ENCODE measurements at places on chromosomes 3 and 15.

DNA sequence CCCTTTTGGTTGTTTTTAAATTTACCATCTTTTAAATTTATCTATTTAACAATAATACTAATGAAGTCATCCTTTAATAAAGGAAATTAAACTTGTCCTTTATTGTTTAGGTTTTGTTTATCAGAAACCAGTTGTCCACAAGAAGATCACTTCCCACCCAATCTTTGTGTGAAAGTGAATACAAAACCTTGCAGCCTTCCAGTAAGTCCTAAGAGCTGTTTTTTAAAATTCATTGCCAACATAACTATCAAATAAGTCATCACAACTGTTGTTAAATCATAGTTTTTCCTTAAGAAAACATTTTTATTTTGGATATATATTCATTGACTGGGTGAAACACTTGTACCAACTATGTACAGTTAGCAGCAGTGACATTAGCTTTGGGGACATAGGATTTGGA, 59.4 kb downstream of the CALML4 start:
- no peak for DNase-seq

DNA sequence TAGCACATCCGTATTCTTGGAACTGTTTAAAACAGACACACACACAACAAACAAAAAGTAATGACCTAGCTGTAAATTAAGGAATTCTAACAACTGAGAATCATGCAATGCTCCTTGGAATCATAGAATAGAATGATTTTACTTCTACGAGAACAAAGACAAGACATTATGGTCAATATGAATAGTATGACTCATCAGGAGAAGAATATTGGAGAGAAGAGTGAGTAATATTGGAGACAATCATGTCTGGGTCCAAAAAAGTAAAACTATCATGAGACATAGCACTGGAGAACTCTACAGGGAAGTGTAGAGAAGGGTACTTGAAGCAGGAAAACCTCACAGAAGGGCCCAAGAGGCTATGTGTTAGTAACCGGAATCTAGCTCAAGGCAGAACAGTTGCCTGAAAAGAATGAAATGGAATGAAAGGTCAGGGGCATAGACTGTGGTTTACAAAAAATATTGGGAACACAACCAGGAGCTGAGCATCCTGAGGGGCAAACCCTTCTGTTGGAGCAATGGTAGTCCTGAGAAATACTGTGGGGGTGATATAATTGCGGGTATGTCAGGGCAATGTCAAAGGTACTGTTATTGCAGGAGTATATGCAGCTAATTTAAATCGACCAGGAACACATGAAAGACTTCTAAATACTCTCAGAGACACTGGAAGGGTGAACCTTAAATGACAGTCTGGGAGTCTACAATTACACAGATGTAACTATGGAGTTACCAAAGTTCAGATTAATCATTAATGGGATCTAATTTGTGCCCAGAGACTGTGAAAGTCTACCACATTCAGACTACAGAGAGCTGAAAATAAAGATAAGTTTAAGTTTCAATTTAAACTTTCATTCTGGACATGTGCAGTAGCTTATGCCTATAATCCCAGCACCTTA, 201.2 kb downstream of the BCHE start:
- DNase-seq = no peak

DNA sequence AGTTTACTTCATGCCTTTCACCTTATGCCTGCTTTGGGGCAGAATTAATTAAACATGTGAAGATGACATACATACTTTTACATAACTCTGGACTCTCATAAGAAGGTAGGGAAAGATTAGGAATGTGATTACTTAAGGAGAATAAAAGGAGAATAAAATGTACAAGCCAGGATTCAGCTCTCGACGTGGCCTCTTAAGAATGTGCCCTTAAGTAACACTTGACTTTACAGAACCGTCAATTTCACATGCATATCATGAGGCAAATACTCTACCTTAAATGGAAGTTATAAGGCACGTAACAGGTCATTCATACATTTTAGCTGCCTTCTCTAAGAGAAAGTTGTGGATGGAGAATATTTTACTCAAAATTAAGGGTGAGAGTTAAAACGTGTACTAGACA, 263.7 kb upstream of the LMCD1 start:
- no peak for DNase-seq

GRCh38 chr3:18767756-18768303, 342.7 kb upstream of the SATB1 start:
- peak; percentile 44 for DNase-seq

DNA sequence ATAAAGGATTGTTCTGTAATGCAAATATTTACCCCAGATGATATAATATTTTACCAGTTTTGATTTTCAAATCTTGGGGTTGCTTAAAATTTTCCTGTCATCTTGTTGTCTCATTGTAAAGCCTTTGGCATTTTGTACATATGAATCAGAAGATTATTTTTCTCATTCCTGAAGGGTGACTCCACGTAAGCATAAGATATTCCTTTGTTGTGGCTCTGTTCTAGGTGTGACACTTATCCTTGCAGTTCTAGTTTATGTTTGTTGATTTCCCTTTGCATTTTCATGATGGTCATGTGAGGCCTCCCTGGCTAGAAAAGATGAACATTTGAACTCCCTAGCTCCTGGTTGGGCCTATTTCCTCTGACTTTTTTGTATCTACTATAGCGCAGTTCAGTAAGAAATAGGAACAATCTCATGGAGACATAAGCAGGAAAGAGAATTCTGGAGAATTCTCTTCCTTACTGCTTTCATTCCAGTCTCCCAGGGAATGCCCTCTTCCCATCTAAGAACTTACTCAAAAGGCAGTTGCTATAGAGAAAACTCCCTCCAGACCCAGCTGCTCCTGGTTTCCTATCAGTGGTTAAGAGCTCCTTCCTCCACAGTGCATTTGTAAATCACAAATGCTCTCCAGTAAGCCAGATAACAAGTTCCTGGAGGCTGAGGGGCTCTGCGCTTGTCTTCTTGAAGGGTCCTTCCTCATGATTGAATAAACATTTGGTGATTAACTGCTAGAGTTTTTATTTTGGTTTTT, 124.7 kb downstream of the WNT5A start:
- no peak for DNase-seq

DNA sequence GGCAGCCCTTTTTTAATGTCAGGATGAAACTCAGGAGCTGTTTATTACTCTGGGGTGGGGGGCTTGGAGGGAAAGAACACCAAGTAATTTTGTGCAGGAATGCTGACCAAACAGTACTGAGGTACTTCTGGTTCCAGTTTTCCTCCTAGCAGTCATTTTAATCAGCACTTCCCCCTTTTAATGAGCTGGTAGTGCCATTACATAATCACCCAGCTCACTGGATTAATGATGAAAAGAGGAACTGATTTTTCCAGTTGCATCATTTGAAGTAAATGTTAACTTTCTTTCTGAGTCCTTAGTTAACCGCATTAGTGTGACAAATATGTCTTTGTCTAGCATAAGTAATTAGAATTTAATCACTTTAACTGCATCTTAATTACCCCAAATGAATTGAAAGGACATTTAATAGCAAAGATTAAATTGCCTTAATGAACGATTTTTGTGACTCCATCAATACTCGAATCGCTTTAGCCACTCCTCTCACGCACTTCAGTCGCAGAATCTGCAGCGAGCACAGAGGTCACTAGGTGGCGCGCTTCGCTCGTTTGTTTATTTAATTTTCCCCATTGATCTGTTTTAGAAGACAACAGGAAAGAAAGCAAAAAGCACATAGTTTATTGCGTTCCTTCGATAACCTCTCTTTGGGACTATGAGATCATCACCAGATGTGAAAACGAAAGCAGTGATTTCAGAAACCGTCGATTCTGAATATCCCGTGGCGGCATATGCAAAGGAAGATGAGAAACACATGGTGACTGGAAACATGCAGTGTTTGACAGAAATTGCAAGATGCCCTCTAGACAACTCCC, 9.8 kb downstream of the ONECUT1 start:
- peak; percentile 72 for DNase-seq

DNA sequence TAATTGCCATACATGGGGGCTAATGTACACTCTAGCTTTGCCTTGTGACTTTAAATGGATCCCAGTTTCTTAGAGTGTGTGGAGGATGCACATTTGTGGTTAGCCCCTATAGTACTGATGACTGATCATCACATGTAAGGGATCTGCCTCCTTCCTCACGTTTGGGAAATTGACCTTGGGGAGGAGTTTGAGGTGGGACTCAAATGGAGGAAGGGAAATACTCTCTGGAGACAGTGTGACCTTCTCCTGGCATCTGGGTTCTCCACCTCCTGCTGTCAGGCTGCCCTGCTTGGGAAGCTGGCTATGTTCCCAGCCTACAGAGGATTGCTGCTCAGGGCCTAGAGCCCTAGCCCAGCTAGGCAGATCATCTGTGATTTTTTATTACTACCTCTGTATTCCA, 48.7 kb downstream of the PPM1L start:
- peak; percentile 89 for DNase-seq

GRCh38 chr3:135311699-135312098, 516.6 kb downstream of the EPHB1 start:
- DNase-seq = peak; percentile 61

GRCh38 chr3:175186511-175186910, 327.4 kb downstream of the NAALADL2 start:
- peak; percentile 16 for DNase-seq

DNA sequence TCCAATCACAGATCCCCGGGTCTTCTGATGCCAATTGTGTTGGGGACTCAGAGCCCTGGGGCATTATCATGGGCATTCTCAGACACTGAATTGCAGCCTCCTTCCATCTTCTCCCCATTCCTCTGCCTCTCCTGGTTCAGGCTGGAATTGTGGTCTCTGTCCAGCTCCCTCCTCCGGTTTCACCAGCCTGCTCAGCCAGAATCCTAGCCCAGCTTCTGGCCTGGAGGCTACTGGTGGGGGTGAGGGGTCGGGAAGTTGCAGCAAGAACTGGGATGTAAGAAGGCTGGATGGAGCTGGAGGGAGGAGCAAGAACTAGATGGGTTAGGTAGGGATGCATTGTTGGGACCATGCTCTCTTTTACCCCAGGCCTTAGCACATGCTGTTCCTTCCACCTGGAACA, 53.5 kb downstream of the TLE3 start:
- DNase-seq = no peak

GRCh38 chr3:35417080-35417479, 222.2 kb upstream of the ARPP21 start:
- DNase-seq = no peak

- DNase-seq = no peak
Measured at GRCh38 chr3:71549951-71550350, 33.6 kb downstream of the FOXP1 start.

- peak; percentile 95 for DNase-seq
Measured at GRCh38 chr3:72334681-72335457, 513.4 kb downstream of the SHQ1 start.

DNA sequence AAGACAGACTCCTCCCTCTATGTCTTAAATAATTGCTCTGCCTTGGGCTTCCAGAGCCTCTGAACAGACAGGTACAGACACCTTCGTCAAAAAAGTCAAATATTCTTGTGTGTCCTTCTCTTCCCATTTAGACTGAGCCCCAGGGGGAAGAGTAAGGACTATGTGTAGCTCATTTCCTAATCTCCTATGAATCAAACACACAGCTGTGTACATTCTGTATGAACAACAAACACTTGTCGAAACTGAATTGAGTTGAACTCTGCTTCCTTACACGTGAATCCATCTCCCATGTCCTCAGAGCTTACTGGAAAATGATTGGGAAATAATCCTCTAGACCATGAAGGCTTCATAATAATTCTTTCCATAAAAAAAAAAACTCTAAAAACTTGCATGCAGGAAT, 80.8 kb downstream of the MOBP start:
- DNase-seq = no peak

DNA sequence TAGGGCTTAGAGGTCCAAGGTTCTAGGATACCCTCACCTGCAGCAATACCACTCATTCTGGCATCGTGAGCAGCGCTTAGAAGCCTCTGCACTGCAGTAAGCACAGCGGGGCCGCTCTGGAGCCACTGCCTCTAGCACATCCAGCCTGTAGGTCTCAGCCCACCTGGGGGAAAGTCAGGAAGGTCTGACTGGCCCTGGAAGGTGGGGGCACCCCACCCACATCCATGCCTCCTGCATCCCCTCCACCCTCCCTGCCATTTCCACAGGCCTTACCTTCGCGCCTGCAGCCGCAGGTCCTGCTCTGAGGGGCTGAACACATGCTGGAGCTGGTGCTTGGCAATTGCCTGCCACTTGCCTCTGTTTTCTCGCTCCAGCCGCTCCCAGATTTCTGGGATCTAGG, 901 bp upstream of the RASSF1 start:
- no peak for DNase-seq

DNA sequence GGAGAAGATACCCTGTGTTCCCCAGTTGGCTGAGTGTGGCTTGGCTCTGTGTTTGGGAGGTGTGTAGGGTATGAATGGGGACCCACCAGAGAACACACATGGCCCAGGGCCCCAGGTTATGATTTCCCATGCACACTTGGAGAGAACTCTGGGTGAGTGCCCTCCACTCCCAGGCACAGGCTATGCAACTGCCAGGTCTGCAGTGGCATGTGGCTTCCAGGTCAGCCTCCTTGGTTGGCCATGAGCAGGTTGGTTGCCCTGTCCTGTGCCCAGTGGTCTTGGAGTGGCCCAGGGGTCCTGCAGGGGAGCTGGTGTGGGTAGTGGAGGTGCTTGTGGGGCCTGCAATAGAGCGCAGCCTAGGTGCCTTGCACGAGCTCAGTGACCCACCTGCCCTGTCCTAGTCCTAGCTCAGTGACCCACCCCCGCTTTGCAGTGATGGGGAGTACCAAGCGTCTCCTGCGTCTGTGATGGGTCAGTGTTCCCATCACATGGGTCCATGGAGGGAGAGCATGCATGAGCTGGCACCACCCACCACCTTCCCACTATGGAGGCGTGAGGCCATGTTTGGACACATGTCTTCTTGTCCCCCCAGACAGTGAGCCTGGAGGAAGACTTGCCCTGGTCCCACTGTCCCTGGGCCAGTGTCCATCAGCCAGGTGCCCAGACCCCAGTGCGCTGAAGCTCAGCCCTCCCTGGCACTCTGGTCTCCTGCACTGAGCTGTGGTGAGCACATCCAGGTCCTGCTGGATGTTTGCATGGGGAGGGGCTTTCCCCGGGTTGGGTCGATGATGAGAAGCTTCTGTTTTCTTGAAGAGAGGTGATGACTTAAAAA, 217.3 kb downstream of the SNRPN start:
- DNase-seq = no peak

DNA sequence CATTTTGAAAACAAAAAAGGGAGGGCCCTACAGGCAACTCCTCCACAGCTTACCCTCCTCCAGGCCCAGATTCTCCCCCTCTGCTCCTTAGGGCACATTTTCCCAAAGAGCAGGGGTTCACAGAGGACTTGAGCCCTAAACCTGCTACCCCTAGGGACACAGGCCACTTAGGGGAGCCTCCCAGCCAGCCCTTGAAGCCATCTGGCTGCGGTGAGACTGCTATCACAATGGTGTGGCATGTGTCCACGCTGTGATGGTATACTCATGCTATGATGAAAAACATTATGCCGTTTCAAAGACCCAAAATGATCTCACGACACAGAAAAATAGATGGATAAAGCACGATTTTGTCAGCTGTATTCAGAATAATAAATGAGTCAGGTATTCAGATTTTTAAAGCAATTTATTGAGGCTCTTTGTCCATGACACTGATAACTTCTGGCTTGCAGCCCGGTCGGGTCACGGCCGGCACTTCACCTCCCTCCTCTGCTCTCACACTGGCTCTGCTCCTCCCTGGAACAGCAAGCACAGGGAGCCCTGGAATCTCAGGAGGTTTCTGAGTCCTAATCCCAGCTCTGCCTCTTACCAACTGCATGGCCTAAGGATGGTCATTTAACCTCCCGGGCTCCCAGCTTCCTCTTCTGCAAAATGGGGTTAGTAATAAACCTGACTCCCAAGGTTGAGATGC, 115.3 kb downstream of the MEGF11 start:
- peak; percentile 47 for DNase-seq

Measured in NCI-H69 (cell line).